Suppressor macrophage (primary cell): ENCODE measurements at places on chromosomes 5 and 9.
A peak's percentile ranks its signal among the peaks of the same experiment; 100 is the strongest.

DNA sequence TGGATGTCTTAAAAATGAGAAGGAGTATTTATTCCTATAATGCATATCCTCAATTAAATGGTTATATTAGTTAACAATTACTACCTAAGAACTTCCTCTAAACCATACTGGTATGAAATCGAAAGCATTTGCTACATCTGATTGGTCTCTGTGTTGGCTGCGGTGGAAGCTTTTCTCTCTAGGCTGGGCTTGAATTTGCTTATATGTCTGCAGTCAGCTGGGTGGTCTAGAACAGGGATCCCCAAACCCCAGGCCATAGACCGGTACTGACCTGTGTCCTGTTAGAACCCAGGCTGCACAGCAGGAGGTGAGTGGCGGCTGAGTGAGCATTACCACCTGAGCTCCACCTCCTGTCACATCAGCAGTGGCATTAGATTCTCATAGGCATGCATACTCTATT is 112.3 kb downstream of the TLE4 start:
- DNase-seq, result no peak

- no peak for DNase-seq
Measured at GRCh38 chr5:169886033-169886432, 94.3 kb downstream of the INSYN2B start.

- no peak for DNase-seq
Measured at GRCh38 chr5:60993425-60993824, 48.4 kb downstream of the NDUFAF2 start.

GRCh38 chr9:119020284-119020683 is 349.0 kb downstream of the BRINP1 start:
- no peak for DNase-seq

DNA sequence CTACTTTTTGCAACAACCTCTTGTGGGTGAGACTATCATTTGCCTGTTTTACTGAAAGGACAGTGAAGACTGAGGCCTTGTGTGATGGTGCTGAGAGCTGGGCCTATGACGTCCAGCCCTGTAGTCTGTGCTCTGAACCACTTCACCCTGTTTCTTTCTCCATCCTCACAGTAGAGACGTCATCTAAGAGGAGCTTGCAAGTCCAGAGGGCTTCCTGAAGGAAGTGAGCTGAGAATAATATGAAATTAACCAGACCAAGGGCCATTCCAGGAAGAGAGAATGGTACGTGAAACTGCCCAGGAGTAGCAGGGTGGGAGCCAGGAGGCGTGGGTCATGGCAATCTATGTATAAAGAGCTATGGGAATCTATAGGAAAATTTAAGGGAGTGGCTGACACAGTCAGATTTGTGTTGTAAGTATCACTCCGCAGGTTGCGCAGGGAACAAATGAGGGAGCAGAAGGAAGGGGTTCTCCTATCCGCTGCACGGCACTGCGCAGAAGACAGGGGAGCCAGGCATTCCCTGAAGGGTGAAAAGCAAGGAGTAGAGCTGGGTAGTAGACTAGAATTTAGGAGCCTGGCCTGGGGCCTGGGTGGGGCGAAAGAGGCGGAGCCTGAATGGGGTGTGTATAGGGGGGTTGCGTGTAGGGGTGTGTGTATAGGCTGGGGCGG is 596 bp upstream of the FGFR4 start:
- no peak for DNase-seq

DNA sequence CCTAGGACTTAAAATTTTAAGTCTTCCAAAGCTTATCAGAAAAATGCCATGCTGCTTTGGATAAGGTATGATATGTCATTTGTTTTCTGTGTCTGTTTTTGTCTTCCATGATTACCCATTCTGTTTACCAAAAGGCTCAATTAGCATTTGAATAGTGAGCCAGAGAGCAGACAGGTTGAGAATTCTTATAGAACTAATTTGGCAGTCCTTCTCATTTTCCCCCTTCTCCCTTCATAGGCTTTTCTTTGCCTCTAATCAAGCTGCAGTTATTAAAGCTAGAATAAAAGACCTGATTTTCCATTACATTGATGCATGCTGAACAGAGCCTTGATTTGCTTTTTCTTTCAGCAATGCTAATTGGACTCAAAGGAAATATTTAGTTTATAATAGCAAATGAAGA is 993.0 kb downstream of the MAT2B start:
- DNase-seq, result no peak

GRCh38 chr9:36053971-36054370 is 17.3 kb downstream of the RECK start:
- DNase-seq, result no peak

GRCh38 chr5:1187234-1187949 is 14.0 kb upstream of the SLC6A19 start:
- no peak for DNase-seq

- peak; percentile 52 for DNase-seq
Measured at GRCh38 chr5:17219006-17219422, 1.6 kb downstream of the BASP1 start.

GRCh38 chr9:114851306-114851705 is 45.5 kb upstream of the TNFSF15 start:
- DNase-seq, result no peak

GRCh38 chr9:4070266-4070665 is 229.6 kb downstream of the GLIS3 start:
- no peak for DNase-seq

- peak; percentile 81 for DNase-seq
Measured at GRCh38 chr9:22244139-22245011, 202.2 kb upstream of the DMRTA1 start.

DNA sequence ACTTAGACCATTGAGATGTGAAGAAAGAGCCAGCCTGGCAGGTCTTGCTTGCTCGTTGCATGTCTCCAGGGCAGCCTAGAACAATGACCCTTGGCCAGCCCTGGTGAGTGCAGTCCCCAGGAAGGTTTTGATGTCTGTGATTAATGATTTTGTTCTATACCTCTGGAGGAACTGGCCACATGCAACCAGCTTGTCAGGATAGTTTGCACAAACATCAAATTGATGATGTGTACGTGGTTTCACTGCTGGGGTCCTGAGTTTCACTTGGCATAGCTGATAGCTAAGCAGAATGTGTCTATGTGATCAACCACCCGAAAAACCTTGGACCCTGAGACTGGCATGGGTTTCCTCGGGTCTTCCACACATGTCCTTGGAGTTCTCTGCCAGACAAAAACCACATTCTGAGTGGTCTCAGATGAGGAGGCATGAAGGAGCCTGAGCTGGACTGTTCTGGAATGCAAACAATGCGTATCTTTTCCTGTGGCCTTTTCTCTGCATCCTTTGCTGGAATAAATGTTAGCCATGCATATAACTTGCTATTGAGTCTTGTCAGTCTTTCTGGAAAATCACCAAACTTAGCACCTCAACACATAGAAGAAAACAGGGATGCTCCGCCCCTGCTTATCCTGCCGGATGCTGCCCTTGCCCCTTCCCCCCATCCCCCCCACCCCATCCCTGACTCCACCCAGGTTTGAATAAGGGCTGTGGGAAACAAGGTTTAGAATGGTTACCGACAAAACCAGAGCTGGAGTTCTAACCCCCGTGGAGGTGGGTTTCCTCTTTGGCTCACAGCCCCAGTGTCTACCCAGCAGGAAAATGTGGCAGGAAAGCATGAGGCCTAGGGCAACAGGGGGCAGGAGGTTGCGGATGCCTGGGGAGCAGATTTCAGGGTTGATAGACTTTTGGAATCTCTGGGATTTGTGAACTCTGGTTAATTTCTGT is 50.1 kb upstream of the ANKRD33B start:
- DNase-seq, result no peak

- DNase-seq, result no peak
Measured at GRCh38 chr9:133182151-133182550, 18.4 kb upstream of the GBGT1 start.

DNA sequence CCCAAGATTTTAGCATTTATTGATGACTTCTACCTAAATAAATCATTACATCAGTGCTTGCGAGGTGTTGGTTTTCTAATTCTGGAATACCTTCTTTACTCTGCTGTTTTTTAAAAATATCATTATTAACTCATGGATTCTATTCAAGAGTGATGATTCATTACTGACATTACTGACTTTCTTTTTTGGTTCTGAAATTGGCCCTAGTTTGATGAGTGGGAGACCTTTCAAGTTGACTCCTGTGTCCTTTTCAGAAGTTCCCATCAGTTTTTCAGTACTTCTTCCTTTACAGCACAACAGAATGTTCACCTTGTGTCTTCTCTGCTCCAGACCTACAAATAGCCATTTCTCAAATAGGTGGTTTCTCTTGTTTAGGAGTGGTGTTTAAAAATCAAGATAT is 114.1 kb downstream of the PCSK5 start:
- no peak for DNase-seq

DNA sequence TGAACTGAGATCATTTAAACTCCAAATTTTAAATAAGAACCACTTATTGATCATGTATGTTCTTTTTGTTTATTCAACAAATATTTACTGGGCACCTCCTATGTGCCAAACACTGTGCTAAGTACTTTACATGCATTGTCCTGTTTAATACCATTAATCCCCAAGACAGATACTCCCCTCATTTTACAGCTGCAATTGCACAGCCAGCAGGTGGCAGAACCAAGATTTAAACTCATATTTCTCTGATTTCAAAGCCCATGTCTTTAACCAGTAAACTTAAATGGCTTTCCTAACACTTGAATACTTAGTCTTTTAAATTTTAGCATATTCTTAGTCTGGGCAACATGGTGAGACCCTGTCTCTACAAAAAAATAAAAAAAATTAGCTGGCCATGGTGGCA is 43.4 kb upstream of the KIAA1958 start:
- peak; percentile 43 for DNase-seq

DNA sequence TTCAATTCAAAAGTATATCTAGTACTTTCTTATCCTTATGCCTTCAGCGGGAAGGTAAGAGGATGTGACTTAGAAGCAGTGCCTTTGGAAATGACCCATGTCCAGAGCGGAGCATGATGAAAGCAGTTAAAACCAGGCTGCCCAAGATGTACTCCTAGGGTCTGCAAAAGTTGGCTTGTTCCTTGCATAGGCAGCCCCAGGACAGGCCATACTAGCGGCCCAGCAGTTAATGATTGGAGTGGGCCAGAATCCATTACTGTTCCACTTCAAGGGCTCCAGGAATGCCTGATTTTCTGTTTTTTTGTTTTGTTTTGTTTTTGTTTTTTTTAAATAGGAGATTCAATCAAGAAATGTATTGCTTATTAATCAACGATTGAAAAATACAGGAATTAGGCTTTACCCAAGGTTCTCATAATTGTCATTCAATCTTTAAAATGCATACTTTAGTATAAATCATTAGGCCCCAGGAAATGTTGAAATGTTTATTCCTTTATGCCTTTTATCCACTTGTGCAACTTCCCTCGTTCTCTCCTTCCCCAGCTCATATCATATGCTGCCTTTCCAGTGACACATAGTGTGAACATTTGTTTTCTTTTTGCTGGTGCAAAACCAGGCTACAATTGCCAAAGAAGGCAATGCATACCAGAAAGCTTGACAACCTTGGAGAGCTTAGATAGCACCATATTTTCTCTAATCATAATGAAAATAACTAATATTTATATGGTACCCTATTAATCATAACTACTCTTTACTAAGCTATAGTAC is 190.8 kb downstream of the ARHGEF28 start:
- DNase-seq, result no peak

GRCh38 chr5:159886296-159886695 is 30.0 kb upstream of the ADRA1B start:
- DNase-seq, result no peak

DNA sequence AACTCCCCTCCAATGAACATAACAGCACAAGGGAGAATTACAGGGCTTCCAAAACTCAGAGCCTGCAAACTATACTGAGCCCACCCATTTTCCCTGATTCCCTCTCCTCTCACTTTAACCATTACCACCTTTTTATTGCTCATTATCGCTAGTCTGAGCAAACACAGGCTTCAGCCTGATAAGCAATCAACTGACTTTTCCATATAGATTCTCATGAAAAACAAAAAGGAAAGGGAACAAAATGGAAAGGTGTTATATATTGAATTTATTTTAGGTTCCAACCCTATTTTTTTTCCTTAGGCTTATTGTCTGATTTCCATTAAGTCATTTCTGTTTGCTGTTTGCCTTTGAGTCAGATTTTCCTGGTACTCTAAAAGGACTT is 27.9 kb downstream of the SEMA6A start:
- no peak for DNase-seq

- DNase-seq, result no peak
Measured at GRCh38 chr5:145848854-145849253, 13.7 kb upstream of the PRELID2 start.

DNA sequence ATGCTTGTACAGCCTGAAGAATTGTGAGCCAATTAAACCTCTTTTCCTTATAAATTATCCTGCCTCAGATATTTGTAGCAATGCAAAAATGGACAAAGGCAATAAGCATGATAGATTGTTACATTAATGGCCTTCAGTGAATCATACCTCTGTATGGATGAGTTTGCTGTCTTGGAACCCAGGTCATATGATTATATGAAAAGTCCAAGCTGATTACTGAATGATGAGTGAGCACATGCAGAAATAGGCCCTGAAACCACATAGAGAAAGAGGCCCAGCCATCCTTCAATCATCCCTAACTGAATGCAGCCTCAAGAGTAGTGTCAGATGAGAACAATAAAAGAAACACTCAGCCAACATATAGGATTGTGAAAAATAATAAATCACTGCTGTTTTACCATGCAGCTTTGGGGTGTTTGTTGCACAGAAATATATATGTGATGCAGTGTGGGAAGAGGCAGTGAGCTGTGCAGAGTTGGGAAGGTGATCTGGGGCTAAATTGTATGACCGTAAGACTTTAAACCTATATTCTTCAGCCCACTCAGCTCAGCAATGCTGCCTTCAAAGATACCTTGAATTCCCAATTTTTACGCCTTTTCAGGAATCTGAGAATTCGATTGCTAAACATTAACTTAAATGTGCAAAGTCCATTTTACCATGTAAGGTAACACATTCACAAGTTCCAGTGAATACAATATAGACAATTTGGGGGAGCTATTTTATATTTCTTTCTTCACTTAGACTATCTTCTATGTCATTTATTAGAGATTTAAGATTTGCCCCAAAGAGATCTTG is 36.3 kb upstream of the SHISAL2B start:
- no peak for DNase-seq

GRCh38 chr9:134634176-134634575 is 7.4 kb upstream of the COL5A1 start:
- no peak for DNase-seq

DNA sequence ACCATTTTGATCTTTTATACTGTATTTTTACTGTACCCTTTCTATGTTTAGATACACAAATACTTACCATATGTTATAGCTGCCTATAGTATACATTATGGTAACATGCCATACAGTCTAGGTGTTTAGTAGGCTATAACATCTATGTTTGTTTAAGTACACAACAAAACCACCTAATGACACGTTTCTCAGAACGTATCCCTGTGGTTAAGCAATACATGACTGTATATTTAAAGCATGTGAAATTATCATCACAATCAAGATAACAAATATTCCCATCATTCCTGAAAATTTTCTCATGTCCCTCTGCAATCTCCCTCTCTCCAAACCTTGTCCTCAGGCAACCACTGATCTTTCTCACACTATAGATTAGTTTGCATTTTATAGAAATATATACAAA is 66.4 kb upstream of the SUSD1 start:
- DNase-seq, result no peak
